ENCODE measurements at places on chromosomes 7 and 10.

GRCh38 chr7:128940494-128941322 is 3.0 kb downstream of the IRF5 start:
- DNase-seq: no peak
- H3K27ac ChIP-seq: no peak overlapping the region
- H3K4me3 ChIP-seq: no peak overlapping the region
- H3K4me1 ChIP-seq: peaks cover 4% of the 10 kb centered on the region
- H3K27me3 ChIP-seq: peaks cover 45% of the 10 kb centered on the region
- H3K36me3 ChIP-seq: no peaks in the 10 kb centered on the region

- H3K4me3 ChIP-seq: no peak overlapping the region
- peaks cover 14% of the 10 kb centered on the region for H3K4me1 ChIP-seq
- no peaks in the 10 kb centered on the region for H3K27me3 ChIP-seq
- no peak for DNase-seq
- no peaks in the 10 kb centered on the region for H3K36me3 ChIP-seq
Observed at GRCh38 chr7:16300361-16300895, 120.9 kb downstream of the CRPPA start.

GRCh38 chr10:56472978-56473377 is 111.9 kb upstream of the ZWINT start:
- no peak for DNase-seq
- no peaks in the 10 kb centered on the region for H3K27me3 ChIP-seq

GRCh38 chr10:23675585-23675984 is 236.7 kb downstream of the OTUD1 start:
- H3K27me3 ChIP-seq: peaks cover 7% of the 10 kb centered on the region
- no peak overlapping the region for H3K27ac ChIP-seq
- no peak overlapping the region for H3K4me3 ChIP-seq

DNA sequence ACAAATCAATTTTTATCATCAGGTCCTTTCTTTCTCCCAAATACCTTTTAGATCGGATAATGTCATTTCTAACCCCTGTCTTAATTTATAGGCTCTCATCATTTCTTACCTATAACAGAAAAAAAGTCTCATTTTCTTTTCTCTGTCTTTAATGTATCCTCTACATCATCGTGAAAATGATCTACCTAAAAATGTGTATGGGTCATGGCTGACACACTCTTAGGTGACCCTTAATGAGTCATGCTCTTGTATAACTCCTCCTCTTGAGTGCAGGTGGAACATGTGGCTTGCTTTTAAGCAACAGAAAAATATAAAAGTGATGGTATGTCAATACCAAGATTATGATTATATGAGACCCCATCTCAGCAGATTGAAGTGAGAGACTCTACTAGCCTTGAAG is 139.4 kb downstream of the SEMA3C start:
- H3K4me3 ChIP-seq: no peak overlapping the region
- H3K4me1 ChIP-seq: peaks cover 18% of the 10 kb centered on the region
- no peaks in the 10 kb centered on the region for H3K27me3 ChIP-seq

DNA sequence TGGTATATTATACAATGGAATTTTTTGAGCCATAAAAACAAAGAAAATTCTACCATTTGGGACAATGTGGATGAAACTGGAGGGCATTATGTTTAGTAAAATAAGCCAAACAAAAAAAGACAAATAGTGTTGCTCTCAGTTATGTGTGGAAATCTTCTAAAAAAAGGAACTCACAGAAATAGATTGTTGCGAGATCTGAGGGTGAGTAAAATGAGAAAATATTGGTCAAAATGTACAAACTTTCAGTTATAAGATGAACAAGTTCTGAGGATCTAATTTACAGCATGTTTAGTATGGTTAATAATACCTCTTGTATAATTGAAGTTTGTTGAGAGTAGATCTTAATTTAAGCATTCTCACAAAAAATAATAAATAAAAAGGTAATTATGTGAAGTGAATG is 291.2 kb downstream of the KIF20B start:
- H3K27ac ChIP-seq: no peak overlapping the region
- no peak overlapping the region for H3K4me3 ChIP-seq
- no peaks in the 10 kb centered on the region for H3K27me3 ChIP-seq
- no peaks in the 10 kb centered on the region for H3K4me1 ChIP-seq

DNA sequence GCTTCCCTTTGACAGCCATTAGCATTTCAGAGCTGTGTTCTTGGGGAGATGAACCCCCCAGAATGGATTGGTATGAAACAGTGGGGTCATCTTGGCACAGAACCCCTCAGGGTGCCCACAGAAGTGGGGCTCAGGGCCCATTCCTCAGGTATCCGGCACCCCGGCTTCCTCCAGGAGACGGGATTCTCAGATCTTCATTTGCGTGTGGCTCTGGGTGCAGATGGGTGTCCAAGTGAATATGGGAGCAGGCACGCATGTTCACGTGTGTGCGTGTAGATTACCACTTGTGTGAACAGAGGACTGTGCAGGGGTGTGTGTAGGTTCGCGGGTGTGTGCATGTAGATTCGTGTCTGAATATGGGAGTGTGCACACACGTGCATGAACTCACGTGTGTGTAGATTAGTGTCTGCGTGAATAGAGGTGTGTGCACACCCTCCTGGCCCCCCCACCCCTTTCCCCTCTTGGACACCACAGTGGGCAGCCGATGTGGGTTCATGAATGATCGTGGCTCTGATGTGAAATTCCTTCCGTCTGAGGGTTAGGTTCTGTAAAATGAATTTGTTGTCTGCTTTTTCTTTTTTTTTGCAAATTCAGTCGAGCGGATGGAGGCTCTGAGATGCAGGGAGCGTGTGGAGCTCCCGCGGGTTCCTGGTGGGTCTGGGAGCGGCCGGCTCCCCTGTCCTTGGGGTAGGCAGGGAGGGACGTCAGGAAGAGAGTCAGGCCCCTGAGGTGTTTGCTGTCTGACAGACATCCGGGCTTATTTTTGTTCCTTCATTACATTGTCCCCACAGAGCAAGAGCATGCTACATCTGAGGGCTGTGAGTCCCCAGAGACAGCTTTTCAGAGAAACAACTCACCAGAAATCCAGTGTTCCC is 7.4 kb downstream of the ELFN1 start:
- peaks cover 2% of the 10 kb centered on the region for H3K36me3 ChIP-seq
- no peaks in the 10 kb centered on the region for H3K4me1 ChIP-seq
- no peak overlapping the region for H3K27ac ChIP-seq
- no peak for DNase-seq
- no peaks in the 10 kb centered on the region for H3K27me3 ChIP-seq
- H3K4me3 ChIP-seq: no peak overlapping the region
